ENCODE measurements at places on chromosomes 16 and 17.

GRCh38 chr17:74987909-74988711, 678 bp downstream of the CDR2L start:
- peaks cover 41% of the 10 kb centered on the region for H3K4me1 ChIP-seq
- peak overlapping the region; percentile 88 for H3K4me3 ChIP-seq
- H3K27ac ChIP-seq = peak overlapping the region; percentile 64
- H3K36me3 ChIP-seq = no peaks in the 10 kb centered on the region
- DNase-seq = peak; percentile 78
- peaks cover 13% of the 10 kb centered on the region for H3K27me3 ChIP-seq

- no peak overlapping the region for H3K4me3 ChIP-seq
- DNase-seq = no peak
- H3K27me3 ChIP-seq = peaks cover 69% of the 10 kb centered on the region
- no peak overlapping the region for H3K27ac ChIP-seq
- H3K4me1 ChIP-seq = peaks cover 9% of the 10 kb centered on the region
Observed at GRCh38 chr16:710500-711075, 4.3 kb upstream of the METRN start.

- no peaks in the 10 kb centered on the region for H3K36me3 ChIP-seq
- H3K27me3 ChIP-seq = peaks cover 4% of the 10 kb centered on the region
- DNase-seq = no peak
- no peak overlapping the region for H3K27ac ChIP-seq
- H3K4me1 ChIP-seq = peaks cover 11% of the 10 kb centered on the region
- H3K4me3 ChIP-seq = no peak overlapping the region
Observed at GRCh38 chr16:68719993-68720489, 17.1 kb upstream of the CDH1 start.

GRCh38 chr16:84498859-84499620, 5.4 kb downstream of the MEAK7 start:
- DNase-seq = no peak
- no peak overlapping the region for H3K4me3 ChIP-seq
- peaks cover 56% of the 10 kb centered on the region for H3K36me3 ChIP-seq
- H3K27ac ChIP-seq = no peak overlapping the region
- H3K27me3 ChIP-seq = peaks cover 2% of the 10 kb centered on the region

- no peak for DNase-seq
- H3K27me3 ChIP-seq = peaks cover 5% of the 10 kb centered on the region
- H3K27ac ChIP-seq = no peak overlapping the region
- no peak overlapping the region for H3K4me3 ChIP-seq
Observed at GRCh38 chr16:48421741-48422140, 36.5 kb upstream of the SIAH1 start.

DNA sequence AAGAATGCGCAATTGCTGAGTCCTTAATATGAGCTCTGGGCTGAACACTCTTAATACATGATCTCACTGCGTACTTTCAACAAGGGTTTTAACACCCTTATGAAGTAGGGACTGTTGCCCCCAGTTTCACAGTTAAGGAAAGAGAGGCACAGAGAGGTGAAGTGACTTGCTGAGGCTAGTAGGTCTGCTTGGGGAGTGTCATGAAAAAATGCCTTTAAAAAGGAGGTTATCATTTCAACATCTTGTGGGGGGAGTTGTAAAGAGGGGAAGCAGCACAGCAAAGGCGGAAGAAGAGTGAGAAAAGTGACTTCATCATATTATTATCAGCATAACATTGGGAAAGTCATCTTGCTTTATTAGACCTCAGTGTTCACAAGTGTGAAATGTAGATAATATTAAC, 2.1 kb downstream of the CCL4L2 start:
- H3K4me1 ChIP-seq = peaks cover 24% of the 10 kb centered on the region
- no peak for DNase-seq
- no peak overlapping the region for H3K27ac ChIP-seq
- peaks cover 29% of the 10 kb centered on the region for H3K27me3 ChIP-seq
- no peaks in the 10 kb centered on the region for H3K36me3 ChIP-seq

GRCh38 chr16:58518083-58518979, 3.0 kb downstream of the SETD6 start:
- H3K36me3 ChIP-seq = peaks cover 36% of the 10 kb centered on the region
- peak overlapping the region; percentile 55 for H3K27ac ChIP-seq
- H3K4me1 ChIP-seq = peaks cover 24% of the 10 kb centered on the region
- no peaks in the 10 kb centered on the region for H3K27me3 ChIP-seq
- no peak for DNase-seq

- peaks cover 22% of the 10 kb centered on the region for H3K4me1 ChIP-seq
- no peaks in the 10 kb centered on the region for H3K36me3 ChIP-seq
- no peak overlapping the region for H3K27ac ChIP-seq
Observed at GRCh38 chr16:56641166-56641565, 2.7 kb downstream of the MT1A start.

GRCh38 chr16:70432356-70432722, 6.6 kb downstream of the ST3GAL2 start:
- no peaks in the 10 kb centered on the region for H3K27me3 ChIP-seq
- H3K36me3 ChIP-seq = peaks cover 18% of the 10 kb centered on the region
- H3K4me1 ChIP-seq = peaks cover 91% of the 10 kb centered on the region
- no peak overlapping the region for H3K4me3 ChIP-seq
- peak overlapping the region; percentile 84 for H3K27ac ChIP-seq

DNA sequence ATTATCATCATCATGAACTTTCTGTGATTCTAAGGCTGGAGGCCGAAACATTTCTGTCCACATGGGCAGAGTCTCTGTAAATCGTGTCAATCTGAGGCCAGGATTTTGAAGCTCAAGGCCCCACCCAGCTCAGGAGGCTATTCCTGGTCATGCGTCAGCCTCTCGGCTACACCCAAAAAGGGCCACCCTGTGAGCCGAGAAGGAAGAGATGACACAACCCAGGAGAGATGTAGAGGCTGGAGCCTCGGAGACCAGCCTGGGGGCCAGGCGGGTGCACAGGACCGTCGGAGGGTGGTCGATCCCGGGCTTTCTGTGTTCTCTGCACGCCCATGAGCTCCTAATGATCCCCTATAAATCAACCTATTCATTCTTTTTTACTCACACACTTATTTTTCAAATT, 1.1 kb upstream of the CACNG1 start:
- peaks cover 27% of the 10 kb centered on the region for H3K27me3 ChIP-seq
- H3K4me1 ChIP-seq = peaks cover 18% of the 10 kb centered on the region
- H3K27ac ChIP-seq = no peak overlapping the region
- DNase-seq = no peak

DNA sequence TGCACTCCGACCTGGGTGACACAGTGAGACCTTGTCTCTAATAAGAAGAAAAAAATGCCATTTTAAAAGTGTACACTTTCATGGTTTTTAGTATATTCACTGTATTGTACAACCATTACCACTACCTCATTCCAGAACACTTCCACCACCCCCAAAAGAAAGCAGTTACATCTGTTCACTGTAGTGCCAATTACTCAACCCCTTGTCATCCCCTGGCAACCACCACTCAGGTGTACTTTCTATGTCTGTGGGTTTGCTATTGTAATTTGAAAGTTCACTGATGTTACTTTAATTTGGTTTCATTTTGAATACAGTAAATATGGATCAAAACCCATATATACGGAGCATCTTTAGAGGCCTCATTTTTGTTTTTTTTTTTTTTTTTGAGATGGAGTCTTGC, 6.1 kb downstream of the ZG16 start:
- no peaks in the 10 kb centered on the region for H3K36me3 ChIP-seq
- no peak overlapping the region for H3K27ac ChIP-seq
- no peak for DNase-seq

DNA sequence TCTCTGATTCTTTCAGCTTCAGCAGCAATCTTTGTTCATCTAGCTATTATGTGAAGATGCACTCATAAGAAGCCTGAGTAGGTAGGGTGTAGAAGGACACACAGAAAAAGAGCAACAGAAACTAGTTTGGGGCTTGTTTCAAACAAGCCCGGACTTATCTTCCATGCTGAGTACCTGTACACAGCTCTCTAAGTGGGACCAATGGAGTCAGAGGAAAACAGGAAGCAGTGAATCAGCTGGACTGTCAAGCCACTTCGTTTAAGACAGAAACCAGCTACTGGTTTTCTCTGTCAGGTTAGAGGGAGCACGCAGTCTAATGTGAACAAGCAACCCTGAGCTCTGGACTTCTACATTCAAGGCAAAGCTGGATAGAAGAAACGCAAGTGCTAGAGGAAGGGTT, 16.0 kb downstream of the MAP2K6 start:
- no peak overlapping the region for H3K4me3 ChIP-seq
- no peaks in the 10 kb centered on the region for H3K27me3 ChIP-seq
- peaks cover 42% of the 10 kb centered on the region for H3K4me1 ChIP-seq
- peaks cover 41% of the 10 kb centered on the region for H3K36me3 ChIP-seq

DNA sequence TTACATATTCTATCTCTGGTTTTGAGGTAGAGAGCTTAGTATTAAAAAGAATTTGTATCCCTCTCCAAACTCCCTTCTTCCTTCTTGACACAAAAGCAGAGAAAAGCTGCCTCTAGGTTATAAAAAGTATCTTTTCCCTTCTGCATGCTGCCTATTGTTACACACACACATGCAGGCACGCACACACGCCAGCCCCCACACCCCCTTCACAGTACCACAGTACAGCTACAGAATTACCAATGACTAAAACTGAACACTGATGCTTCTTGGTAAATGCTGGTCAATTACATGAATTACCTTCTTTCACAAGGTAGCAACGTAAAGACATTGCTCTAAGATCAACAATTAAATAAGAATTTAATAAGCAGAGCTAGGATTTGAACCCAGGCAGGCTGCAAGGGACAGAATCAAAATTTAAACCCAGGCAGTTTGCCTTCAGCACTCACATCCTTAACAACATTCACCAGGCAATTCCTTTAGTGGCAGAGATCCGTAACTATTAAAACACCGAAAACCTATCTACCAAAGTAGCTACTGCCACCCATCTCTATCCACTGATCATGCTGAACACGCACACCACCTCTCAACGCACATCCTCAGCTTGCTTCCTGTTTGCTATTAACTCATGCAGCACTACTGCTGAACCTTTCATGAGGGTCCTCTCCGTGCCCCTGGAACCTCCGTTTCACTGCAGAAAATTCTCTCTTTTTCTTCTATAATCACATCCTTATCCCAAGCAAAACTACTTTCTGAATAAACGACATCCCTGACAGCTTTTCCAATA, 37.8 kb downstream of the YWHAE start:
- no peaks in the 10 kb centered on the region for H3K27me3 ChIP-seq
- peaks cover 56% of the 10 kb centered on the region for H3K36me3 ChIP-seq
- H3K4me3 ChIP-seq = no peak overlapping the region
- H3K4me1 ChIP-seq = peaks cover 22% of the 10 kb centered on the region
- DNase-seq = no peak

Measured in nephron progenitor cell (in vitro differentiated cells).